Right cardiac atrium (tissue), 5 donors: ENCODE measurements at places on chromosomes 16 and 17.

GRCh38 chr16:26992666-26993349 is 73.9 kb upstream of the C16orf82 start:
- DNase-seq = no peak

- no peak for DNase-seq
These were observed 21.2 kb downstream of the PDILT start for GRCh38 chr16:20383106-20384029.

- DNase-seq = no peak
These were observed 9.6 kb downstream of the DLX3 start for GRCh38 chr17:49985310-49985990.

GRCh38 chr16:1035066-1035415 is 37.5 kb upstream of the SSTR5 start:
- DNase-seq = no peak

- peak; percentile 71 for DNase-seq
These were observed 28.2 kb upstream of the KPNB1 start for GRCh38 chr17:47621293-47622179.

- DNase-seq = no peak
These were observed 44.1 kb upstream of the MGAT5B start for GRCh38 chr17:76824093-76824492.

GRCh38 chr17:44850025-44850424 is 2.3 kb downstream of the HIGD1B start:
- DNase-seq = no peak

DNA sequence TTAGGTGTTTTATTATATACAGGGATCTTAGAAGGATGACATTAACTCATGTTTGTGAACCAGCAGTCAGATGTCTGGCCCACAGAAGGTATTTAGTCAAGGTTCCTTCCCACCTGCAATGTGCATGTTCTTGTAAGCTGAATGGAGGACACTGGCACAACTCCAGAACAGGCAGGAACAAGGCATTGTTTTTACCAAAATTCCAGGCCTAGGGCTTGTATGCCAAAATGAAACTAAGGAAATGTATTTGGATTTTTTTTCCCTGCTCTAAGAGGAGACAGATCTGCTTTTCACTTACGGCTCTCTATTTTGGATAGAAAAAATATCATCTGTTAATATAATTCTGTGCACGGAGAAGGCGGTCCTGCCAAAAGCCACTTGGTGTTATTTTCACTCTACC is 312.5 kb downstream of the GRIN2A start:
- no peak for DNase-seq

- DNase-seq = no peak
These were observed 1.4 kb downstream of the COTL1 start for GRCh38 chr16:84616515-84616914.
